ENCODE measurements at places on chromosomes 13 and 19.
A peak's percentile ranks its signal among the peaks of the same experiment; 100 is the strongest.

GRCh38 chr13:110265682-110266430, 41.1 kb downstream of the COL4A1 start:
- DNase-seq: no peak

GRCh38 chr19:53906211-53907192, 2.6 kb upstream of the CACNG7 start:
- DNase-seq: peak; percentile 81

DNA sequence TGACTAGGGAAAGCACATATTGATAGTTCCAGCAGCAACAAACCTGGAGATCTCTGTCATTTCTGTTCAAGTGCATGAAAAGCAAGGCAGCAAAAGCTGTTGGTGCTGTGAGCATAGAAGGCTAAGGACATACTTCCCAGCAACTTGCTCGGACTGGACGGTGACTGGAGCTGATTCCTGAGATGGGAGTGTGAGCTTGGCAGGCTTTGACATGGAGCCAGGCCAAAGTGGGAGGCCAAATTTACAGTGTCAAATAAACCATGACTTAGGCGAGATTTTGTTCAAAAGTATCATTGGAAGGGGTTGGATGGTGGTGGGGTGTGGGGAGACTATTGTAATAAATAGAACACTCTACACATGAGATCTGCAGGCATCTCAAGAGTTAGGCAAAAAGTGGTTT, 5.9 kb upstream of the ARGLU1 start:
- no peak for DNase-seq

DNA sequence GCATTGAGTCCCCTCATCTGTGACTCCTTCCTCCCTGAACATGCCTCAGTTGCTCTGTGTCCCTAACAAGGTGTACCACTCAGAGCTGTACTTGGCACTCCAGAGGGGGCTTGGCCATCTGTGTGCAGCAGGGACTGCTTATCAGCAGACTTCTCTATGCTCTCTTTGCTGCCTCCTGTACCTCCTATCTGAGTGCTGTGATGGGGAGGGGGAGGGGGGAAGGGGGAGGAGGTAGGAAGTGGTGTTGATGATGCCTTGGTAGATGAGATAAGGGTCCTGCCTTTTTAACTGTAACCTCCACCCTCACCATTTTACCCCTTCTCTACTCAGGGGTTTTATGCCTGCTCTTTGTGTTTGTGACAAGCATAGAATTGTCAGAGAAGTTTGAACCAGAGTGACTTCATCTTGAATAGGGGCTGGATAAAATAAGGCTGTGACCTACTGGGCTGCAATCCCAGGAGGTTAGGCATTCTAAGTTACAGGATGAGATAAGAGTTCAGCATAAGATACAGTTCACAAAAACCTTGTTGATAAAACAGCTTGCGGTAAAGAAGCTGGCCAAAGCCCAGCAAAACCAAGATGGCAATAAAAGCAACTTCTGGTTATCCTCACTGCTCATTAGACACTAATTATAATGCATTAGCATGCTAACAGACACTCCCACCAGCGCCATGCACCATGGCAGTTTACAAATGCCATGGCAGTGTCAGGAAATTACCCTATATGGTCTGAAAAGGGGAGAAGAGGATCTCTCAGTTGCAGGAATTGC, 13.2 kb downstream of the PCDH8 start:
- DNase-seq: no peak

DNA sequence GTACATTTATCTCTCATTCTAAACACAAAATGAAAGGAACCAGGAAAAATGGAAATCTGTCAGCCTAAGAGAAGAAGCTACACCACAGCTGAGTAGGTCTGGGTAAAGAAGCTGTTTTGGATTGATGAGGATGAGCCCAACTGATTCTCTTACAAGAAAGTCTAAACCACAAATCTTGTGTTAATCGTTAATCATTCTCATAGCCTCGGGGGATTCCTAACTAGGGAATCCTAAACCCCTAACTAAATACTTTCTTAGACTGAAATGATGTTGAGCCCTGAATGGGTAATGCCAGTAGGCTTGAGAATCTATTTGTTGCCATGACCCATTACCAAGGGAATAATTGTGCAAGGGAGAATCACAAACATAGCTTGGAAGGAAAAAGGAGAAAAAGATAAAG, 327.5 kb upstream of the SPRY2 start:
- no peak for DNase-seq

DNA sequence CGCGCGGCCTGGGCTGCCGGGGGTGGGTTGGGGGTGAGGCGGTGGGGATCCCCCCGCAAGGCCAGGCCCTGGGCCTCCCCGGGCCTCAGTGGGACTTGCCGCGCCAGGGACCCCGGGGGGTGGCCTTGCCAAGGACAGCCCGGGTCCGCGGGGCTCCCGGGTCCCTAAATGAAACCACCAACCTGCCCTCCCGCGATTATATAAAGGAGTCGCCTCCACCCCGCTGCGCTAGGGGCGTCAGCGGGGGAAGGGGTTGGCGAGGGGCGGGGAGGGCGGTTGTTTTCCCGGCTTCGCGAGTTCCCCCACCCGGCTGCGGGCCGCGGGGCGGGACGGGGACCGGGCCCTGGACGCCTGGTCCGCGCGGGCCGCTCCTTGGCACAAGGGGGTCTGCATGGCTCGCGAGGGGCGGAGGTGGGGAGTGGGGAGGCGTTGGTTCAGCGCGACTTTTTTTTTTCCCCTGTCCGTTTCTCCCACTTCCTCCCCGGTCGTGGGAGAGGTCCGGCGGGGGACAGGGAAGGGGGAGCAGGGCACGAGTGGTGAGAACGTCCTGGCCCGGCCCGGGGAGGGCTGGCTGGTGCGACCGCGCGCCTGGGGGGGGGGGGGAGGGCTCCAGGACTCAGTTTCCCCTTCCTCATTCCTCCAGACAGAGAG, 822 bp upstream of the ZBTB7A start:
- peak; percentile 45 for DNase-seq

DNA sequence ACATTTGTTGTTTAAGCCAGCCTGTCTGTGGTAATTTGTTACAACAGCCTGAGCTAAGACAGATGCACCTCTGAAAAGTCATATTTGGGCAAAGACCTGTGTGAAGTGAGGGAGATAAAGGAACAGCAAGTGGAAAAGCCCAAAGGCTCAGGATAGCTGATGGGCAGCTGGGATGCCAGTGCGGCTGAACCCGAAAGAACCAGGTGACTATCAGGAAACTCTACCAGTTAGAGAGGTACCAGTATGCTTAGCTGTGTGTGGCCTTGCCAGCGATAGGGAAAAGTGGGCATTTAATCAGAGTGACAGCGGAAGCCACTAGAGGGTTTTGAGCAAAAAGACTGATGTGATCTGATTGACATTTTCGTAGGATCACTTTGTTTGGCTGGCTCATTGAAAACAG, 764.8 kb upstream of the GPC6 start:
- DNase-seq: no peak

DNA sequence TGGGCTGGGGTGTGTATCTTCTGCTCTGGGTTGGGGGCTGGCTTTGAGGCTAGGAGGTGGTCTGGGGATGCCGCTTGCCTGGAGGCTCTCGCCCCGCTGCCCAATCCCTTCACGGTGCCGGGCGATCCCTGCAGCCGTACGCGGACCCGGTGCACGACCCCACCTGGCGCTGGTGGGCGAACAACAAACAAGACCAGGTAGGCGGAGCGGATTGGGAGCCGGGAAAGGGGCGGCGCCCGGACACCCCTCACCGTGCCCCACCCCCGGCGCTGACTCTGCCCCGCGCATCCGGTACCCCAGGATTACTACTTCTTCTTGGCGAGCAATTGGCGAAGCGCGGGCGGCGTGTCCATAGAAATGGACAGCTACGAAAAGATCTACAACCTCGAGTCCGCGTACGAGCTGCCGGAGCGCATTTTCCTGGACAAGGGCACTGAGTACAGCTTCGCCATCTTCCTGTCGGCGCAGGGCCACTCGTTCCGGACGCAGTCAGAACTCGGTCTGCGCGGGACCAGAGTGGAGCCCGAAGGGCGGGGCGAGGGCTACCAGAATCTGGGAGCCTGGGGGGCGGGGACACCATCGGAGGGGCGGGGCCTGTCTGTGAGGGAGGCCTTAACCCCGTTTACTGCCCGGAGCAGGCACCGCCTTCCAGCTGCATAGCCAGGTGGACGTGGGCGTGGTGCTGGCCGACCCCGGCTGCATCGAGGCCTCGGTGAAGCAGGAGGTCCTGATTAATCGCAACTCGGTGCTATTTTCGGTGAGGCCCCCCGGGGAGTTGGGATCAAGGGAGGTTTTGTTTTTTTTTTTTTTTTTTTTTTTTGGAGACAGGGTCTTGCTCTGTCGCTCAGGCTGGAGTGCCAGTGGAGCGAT, 12.1 kb upstream of the PSMD8 start:
- DNase-seq: peak; percentile 91

Data from glutamatergic neuron (in vitro differentiated cells).